Large intestine (tissue), 12 donors: ENCODE measurements at places on chromosomes 2 and 18.
A peak's percentile ranks its signal among the peaks of the same experiment; 100 is the strongest.

DNA sequence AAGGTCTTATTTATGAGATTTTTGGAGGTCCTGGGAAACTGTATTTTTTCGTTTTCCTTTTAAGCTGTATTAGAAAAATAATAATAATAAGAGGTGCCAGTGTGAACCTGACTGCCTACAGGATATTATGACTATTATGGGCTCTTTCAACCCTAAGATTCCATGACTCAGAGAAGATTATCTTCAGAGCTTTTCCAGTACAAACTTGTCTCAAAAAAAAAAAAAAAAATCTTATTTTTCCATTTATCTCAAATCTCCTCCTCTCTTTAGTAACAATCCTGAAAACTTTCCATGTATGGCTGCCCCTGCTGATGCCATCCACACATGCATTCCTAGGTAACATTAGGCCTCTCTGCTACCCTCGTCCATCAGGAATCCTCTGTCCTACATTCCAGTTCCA is 36.7 kb upstream of the RPE start:
- DNase-seq, result no peak
- no peak overlapping the region for H3K27ac ChIP-seq
- no peaks in the 10 kb centered on the region for H3K4me1 ChIP-seq
- no peaks in the 10 kb centered on the region for H3K36me3 ChIP-seq
- peaks cover 2% of the 10 kb centered on the region for H3K27me3 ChIP-seq

- no peak overlapping the region for H3K27ac ChIP-seq
- DNase-seq, result no peak
- no peaks in the 10 kb centered on the region for H3K36me3 ChIP-seq
- no peak overlapping the region for H3K4me3 ChIP-seq
These were observed 121.8 kb downstream of the GLI2 start for GRCh38 chr2:120857422-120857821.

GRCh38 chr2:172671501-172671900 is 64.1 kb upstream of the RAPGEF4 start:
- no peak overlapping the region for H3K4me3 ChIP-seq
- H3K27ac ChIP-seq, result no peak overlapping the region
- no peaks in the 10 kb centered on the region for H3K36me3 ChIP-seq
- peak; percentile 26 for DNase-seq

DNA sequence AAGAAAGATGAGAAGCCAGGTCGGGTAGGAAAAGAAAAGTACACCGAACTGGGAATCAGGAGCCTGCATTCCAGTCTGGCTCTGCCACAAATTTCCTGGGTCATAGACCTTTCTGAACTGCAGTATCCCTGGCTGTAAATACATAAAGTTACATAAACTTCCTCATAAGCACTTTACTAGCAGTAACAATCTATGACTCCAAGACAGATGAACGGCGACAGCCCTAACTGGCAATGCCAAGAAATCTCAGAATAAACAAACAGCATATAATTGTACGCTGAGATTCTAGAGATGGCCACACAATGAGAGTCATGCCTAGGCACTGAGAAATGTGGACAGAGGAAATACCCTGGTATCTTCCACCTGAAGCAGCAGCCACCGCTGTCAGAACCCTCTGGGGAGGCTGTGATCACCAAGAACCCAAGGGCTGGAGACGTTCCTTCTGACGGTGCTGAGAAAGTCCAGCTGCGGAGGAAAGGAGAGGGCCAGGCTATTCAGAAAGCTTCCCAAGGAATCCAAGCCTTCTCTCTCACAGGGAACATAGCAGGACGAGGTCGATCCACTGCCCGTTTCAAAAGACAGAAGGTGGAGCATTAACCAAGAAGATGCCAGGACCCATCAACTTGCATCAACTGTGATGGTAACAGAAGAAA is 89.3 kb upstream of the SLC66A3 start:
- no peak overlapping the region for H3K4me3 ChIP-seq
- H3K36me3 ChIP-seq, result no peaks in the 10 kb centered on the region
- H3K27ac ChIP-seq, result no peak overlapping the region
- DNase-seq, result peak; percentile 26

GRCh38 chr18:57833441-57834101 is 30.5 kb upstream of the ATP8B1 start:
- no peak overlapping the region for H3K4me3 ChIP-seq
- peak overlapping the region; percentile 85 for H3K27ac ChIP-seq
- H3K4me1 ChIP-seq, result peaks cover 14% of the 10 kb centered on the region
- peak; percentile 94 for DNase-seq
- H3K36me3 ChIP-seq, result no peaks in the 10 kb centered on the region
- H3K27me3 ChIP-seq, result no peaks in the 10 kb centered on the region

GRCh38 chr2:233311241-233311926 is 3.8 kb downstream of the SAG start:
- H3K27me3 ChIP-seq, result no peaks in the 10 kb centered on the region
- H3K4me3 ChIP-seq, result no peak overlapping the region
- no peak overlapping the region for H3K27ac ChIP-seq

DNA sequence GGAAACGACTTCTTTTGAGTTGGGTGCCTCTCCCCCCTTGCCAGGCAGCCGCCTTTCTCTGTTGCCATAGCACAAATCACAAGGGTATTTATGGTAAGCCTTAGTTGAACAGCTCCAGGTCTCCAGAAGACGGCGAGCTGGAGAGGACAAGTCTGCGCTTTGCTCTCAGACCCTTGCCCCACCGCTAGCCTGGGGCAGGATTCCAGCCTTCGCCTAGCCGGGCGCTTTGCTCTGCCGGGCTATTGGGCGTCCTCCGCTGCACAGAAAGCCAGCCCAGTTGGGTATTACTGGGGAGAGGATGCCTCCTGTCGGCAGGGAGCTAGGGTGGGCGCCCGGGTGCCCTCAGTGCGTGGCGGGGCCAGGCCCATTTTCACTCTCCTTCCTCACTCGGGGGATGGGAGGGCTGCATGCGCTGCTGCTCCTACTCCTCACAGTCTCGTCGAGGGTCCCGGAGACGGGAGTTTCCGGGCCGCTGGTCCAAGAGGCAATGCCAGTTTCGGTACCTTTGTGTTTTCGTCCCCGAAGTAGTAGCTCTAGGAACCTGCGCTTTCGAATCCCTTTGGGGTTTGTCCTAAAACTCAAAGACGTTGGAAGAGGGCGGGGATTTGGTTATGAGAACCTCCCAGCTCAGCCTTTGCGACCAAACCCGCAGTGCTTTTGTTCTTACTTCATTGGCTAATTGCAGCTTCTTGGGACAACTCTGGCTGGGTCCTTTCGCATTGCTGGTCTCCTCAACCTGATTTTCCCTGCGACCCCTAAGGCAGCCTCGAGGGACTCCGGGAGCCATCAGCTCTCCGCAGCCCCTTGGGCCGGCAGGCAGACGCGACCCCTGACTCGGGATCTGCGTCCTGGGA is 3.6 kb upstream of the DLX2 start:
- H3K27me3 ChIP-seq, result peaks cover 89% of the 10 kb centered on the region
- no peak overlapping the region for H3K4me3 ChIP-seq
- no peak for DNase-seq
- H3K4me1 ChIP-seq, result peaks cover 22% of the 10 kb centered on the region
- H3K27ac ChIP-seq, result no peak overlapping the region
- no peaks in the 10 kb centered on the region for H3K36me3 ChIP-seq

GRCh38 chr18:76699923-76700322 is 122.4 kb upstream of the ZNF236 start:
- no peaks in the 10 kb centered on the region for H3K36me3 ChIP-seq
- no peak for DNase-seq
- no peak overlapping the region for H3K27ac ChIP-seq
- H3K27me3 ChIP-seq, result no peaks in the 10 kb centered on the region
- no peaks in the 10 kb centered on the region for H3K4me1 ChIP-seq
- no peak overlapping the region for H3K4me3 ChIP-seq

DNA sequence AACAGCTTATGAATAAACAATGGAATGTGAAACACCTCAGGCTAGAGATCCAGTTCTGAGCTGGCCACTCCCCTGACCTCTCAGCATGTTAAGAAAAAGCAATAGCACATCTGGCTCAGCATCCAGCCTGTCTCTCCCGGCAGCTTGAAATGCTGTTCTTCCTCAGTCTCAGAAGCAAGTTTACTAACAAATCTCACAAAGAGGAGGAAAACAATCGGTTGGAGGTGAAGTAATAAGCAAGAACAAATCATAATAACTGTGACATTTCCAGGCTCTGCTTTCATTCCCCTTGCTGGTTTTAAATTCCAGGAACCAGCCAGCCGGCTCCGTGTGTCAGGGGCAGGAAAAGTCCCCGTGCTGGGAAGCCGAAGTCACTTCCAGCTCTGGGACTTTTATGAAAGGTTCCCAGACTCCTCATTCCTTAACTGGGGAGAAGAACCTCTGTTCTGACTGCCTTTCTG is 133.9 kb upstream of the ARL4C start:
- H3K4me3 ChIP-seq, result no peak overlapping the region
- no peaks in the 10 kb centered on the region for H3K36me3 ChIP-seq
- peaks cover 12% of the 10 kb centered on the region for H3K27me3 ChIP-seq
- H3K4me1 ChIP-seq, result no peaks in the 10 kb centered on the region
- no peak for DNase-seq

GRCh38 chr18:23209796-23210195 is 74.5 kb downstream of the CABLES1 start:
- no peaks in the 10 kb centered on the region for H3K4me1 ChIP-seq
- no peak overlapping the region for H3K4me3 ChIP-seq
- H3K36me3 ChIP-seq, result peaks cover 10% of the 10 kb centered on the region
- H3K27me3 ChIP-seq, result no peaks in the 10 kb centered on the region

GRCh38 chr18:76955524-76956170 is 133.3 kb downstream of the ZNF236 start:
- no peaks in the 10 kb centered on the region for H3K4me1 ChIP-seq
- no peaks in the 10 kb centered on the region for H3K27me3 ChIP-seq
- peaks cover 60% of the 10 kb centered on the region for H3K36me3 ChIP-seq
- no peak overlapping the region for H3K27ac ChIP-seq

DNA sequence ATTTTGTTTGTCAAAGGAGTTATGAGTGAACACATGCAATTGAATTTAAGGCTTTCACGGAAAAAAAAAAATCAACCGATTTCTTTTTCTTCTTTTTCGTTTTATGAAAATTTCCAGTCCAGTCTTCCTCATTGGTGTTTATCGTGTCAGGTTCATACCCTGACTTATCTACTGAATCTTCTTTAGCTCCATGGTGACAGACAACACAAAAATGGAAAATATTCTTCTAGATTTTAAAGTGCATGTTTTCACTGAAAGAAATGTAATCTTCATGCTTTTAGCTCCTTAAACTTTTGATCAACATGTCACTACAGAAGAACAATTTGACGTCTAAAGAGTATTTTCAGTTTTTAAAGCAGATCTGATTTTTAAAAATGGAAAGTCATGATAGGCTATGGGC is 14.7 kb downstream of the KCNE4 start:
- no peaks in the 10 kb centered on the region for H3K4me1 ChIP-seq
- no peak overlapping the region for H3K27ac ChIP-seq
- H3K27me3 ChIP-seq, result no peaks in the 10 kb centered on the region

DNA sequence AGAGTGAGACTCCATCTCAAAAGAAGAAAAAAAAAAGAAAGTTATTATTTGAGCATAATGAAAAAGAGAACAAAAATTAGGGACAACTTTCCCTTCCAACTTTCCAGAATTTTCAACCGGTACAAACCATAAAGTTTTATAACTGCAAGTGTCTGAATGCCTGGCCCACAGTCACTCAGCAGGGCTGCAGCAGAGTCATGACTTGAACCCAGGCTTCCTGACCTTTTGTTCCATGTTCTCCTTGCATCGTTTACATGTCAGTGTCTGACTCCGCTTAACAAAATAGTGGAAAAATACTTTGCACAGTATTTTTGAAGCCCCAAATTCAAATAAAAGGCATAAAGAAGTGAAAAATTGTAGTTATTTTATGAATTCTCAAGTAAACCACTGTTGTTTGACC is 82.7 kb downstream of the LTBP1 start:
- H3K4me3 ChIP-seq, result no peak overlapping the region
- peaks cover 2% of the 10 kb centered on the region for H3K4me1 ChIP-seq
- H3K27me3 ChIP-seq, result no peaks in the 10 kb centered on the region
- no peak for DNase-seq
- no peak overlapping the region for H3K27ac ChIP-seq
- no peaks in the 10 kb centered on the region for H3K36me3 ChIP-seq

DNA sequence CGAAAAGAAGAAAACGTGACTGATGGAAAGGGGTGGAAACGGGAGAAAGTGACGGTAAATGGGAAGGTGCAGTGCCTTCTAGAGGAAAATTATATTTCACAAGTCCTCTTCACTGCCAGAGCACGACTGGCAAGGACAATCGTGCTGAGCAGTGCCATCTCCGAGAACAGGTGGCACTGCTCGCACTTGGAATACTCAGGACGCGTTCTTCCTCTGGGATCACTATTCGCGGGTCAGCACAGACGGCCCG is 364 bp downstream of the STAT1 start:
- H3K36me3 ChIP-seq, result peaks cover 22% of the 10 kb centered on the region
- no peak for DNase-seq
- H3K27ac ChIP-seq, result peak overlapping the region; percentile 85
- H3K4me1 ChIP-seq, result peaks cover 16% of the 10 kb centered on the region
- no peaks in the 10 kb centered on the region for H3K27me3 ChIP-seq

DNA sequence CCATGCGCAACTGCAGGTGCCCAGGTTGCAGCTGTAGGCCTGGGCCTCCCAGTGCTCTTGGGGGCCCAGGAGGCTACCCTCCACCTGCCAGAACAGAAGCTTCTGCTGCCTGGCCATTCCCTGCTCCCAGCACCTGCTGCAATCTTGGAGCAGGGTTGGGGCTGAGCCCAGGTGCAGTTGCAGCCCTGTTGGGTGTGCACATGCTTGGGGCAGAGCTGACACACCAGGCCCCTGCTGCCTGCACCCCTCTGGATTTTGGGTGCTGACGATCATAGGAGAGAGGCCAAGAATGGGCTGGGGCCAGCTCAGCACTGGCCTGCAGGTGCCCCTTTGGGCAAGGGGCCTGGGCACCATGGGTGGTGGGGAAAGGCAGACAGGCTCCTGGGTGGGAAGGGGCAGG is 20.5 kb upstream of the SP140L start:
- no peaks in the 10 kb centered on the region for H3K4me1 ChIP-seq
- DNase-seq, result no peak
- no peak overlapping the region for H3K4me3 ChIP-seq
- no peaks in the 10 kb centered on the region for H3K36me3 ChIP-seq

GRCh38 chr18:34153711-34154110 is 71.0 kb downstream of the NOL4 start:
- peaks cover 1% of the 10 kb centered on the region for H3K27me3 ChIP-seq
- no peak overlapping the region for H3K27ac ChIP-seq
- no peaks in the 10 kb centered on the region for H3K36me3 ChIP-seq
- no peak overlapping the region for H3K4me3 ChIP-seq

DNA sequence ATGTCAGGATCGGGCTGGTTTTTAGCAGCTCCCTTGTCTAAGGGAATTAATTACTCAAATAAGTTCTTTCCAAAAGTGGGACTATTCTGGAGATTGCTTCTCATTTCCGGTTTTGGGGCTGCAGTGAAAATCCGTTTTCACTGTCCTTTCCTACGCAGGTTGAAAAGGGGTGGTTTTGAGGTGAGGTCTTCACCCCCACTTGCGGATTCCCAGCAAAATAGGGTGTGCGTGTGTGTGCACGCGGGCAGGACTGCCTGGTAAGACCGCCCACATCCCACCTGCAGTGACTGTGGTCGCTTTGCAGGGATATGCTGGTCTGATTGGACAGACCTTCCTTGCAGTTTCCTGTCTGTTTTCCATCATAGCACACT is 472 bp upstream of the PLEKHM3 start:
- H3K27ac ChIP-seq, result peak overlapping the region; percentile 80
- no peaks in the 10 kb centered on the region for H3K27me3 ChIP-seq
- peak overlapping the region; percentile 81 for H3K4me3 ChIP-seq
- no peak for DNase-seq

GRCh38 chr2:8391126-8391525 is 290.7 kb upstream of the ID2 start:
- H3K36me3 ChIP-seq, result no peaks in the 10 kb centered on the region
- H3K27ac ChIP-seq, result no peak overlapping the region
- no peaks in the 10 kb centered on the region for H3K27me3 ChIP-seq
- no peak for DNase-seq
- no peak overlapping the region for H3K4me3 ChIP-seq
